ENCODE measurements at places on chromosomes 11 and 22.
A peak's percentile ranks its signal among the peaks of the same experiment; 100 is the strongest.

DNA sequence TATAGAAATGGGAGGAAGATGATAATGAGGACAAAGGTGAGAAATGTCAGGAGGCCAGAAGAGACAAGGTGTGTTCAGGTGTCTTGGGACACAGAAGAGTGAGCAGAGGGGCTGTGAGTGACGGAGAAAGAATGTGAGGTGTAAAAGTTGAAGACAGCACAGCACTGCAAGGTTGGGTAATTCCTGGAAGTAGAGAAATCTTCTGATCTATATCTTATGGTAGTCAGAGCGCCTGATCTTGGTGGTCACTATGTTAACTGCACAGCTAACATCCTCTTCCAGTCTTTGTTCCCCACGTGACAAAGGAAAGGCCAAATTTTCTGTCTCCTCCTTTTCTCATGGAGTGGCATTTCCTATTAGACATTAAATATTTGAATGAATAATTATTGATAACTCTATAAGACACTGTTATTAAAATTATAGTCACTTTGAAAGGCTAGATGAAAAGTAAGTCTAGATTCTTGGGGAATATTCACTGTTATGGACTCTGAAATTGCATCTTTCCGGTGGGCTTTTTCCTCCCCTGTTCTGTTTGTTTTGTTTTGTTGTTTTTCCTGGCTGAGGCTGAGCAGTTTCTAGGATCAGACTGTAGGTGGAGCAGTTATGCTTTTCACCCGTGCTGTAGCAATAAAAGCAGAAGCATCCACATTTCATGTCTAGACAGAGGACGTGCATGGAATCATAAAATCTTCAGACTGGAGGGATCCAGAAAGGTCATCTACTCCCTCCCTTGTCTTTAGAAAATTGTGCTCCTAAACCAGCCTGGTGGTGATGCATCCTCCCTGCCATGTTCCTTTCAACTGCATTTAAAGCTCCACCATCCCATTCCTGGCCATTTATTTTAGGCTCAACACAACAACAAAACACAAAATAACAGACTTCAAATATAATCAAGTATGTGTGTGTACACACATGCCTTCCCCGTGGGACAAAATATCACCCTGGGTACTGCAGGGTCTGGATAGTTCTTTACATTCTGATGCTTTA lies 26.6 kb downstream of the SC5D start:
- DNase-seq = peak; percentile 41

DNA sequence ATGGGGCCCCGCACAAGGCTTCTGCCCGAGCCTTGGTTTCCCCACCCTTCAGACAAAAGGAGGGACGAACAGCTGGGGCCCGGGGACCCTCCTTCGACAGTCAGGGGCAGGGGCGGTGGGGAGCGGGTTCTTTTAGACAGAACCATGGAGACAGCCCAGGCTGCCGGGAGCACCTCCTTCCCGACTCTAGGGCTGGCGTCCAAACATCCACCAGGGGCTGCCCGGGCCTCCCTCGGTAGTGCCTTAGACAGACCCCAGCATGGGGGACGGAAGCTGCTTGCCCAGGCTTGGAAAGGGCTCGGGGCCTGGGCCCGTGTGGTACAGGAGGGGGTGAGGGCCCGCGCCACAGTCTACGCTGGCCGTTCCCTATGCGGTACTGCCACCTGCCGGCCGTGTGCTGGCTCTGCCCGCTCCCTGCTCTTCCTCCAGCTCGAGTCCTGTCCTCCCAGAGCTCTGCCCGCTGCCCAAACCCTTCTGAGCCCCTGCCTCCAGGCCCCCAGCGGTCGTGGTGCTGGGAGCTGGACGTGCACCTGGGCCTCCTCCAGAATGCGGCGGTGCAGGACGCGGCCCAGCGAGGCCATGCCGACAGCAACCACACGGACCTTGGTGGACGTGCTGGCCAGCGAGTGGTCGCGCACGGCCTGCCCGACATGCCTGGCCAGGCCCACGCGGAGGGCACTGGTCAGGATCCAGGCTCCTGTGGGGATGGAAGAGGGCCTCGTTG lies 20.1 kb downstream of the TSSC4 start:
- DNase-seq = no peak

- DNase-seq = no peak
Observed at GRCh38 chr11:44940404-44940803, 10.3 kb downstream of the TP53I11 start.

DNA sequence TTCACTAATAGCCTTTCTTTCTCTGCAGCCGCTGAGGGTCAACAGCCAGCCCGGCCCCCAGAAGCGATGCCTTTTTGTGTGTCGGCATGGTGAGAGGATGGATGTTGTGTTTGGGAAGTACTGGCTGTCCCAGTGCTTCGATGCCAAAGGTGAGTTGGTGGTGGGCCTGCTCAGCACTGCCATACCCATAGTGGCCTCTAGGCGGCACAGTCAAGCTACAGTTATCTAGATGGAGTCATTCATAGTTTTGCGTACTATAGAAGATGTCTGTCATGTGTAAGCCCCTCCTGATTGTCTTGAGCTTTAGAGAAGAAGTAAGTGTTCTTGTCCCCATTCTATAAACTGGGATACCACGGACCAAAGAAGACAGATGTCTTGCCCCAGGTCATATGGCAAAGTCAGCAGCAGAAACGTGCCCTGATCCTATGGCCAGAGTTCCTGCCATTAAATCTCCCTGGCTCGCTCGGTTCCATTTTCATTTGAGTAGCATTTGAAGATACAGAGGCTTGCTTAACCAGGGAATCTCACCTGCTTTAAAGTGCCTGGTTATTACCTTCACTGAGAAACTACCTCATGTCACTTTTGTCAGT lies 42.1 kb upstream of the CRTAM start:
- no peak for DNase-seq

DNA sequence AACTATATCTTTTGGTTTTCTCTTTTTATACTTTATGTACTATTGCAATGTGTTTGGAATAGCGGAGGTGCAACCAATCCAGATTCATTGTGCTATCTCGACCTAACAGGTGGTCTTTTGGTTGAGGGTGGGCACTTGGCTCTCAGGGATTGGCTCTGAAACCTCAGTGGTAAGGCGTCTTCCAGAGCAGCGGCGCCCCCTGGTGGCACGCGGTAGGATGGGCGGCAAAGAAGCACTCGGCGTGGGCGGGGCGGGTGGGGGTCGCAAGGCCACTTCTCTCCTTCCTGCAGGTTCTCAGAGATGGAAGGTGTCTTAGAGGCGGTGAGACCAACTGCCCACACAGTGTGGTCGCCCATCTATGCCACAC lies 19.2 kb upstream of the PLET1 start:
- peak; percentile 26 for DNase-seq

DNA sequence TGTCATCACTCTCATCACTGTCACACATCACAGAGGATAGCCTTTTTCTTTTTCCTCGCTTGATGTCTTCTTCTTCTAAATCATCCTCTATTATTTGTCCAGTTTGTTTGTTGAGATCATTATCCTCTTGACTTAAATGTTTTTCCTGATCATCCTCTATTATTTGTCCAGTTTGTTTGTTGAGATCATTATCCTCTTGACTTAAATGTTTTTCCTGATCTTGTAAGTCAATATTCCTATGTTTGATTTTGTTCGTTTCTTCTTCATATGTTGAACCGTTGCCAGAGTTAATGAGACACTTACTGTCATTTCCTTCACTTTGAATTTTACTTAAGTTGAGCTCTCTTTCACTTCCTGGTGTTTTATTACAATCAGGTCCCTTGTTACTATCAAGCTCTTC lies 5.6 kb downstream of the CCDC82 start:
- DNase-seq = no peak

GRCh38 chr11:84089072-84090057 lies 803.2 kb upstream of the CCDC90B start:
- no peak for DNase-seq

- no peak for DNase-seq
Observed at GRCh38 chr11:70713086-70713835, 314.9 kb downstream of the CTTN start.

DNA sequence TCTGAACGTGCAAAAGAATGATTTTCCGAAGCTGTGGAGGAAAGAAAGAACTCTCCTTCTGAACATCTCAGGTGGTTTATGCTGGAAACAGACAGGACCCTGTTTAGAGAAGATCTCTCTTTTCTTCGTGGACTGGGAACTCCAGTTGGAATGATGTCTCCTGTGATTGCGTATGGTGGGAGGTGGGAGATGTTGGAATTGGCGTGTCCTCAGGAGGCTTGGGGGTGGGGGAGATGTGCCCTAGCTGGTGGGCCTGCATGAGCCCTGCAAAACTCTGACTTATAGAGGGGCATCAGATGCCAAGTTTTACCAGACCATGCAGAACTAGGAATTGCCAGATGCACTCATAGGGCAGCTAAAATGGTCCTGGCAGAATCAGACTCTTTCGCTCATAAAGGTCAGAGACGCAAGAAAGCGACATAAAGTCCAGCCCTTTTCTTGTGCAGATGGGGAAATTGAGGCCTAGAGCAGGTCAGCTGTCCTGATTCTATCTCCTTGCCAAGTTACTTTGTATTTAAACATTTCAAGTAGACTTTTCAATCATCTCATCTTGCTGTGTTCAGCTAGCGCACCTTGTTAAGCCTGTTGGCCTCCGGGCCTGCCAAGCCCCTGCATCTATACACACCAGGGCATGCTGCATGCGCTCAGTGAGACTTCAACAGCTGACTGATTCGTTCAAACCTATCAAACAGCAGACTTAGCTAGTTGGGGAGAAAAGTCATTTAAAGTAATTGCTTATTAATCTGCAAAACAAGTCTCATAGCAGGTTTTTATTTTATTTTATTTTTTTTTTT lies 34.2 kb upstream of the EHF start:
- no peak for DNase-seq

DNA sequence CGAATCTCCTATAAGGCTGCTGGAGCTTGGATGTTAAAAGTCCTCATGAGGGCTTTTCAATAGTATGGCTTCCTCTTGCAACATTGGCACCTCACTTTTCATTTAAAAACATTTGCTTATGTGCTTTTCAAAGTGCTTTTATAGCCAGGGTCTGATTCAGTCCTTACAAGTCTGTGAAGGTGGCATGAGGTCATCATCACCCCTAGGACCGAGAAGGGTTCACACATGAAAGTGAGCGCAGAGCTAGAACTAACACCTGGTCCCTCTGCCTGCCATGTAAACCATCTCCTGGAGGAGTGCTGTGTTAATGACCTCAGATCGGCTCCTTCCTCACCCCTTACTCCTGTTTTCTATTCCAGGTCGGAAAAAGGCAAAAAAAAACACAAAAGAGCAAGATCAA lies 12.2 kb upstream of the LMO2 start:
- no peak for DNase-seq

- DNase-seq = no peak
Observed at GRCh38 chr22:17890245-17890671, 116.0 kb upstream of the BID start.

Measured in left renal cortex interstitium (tissue), 4 donors.